ENCODE measurements at places on chromosomes 3 and 15.

- no peak for DNase-seq
These were observed 843.4 kb upstream of the DPPA4 start for GRCh38 chr3:110180733-110181132.

- DNase-seq = no peak
These were observed 22.8 kb upstream of the NOX5 start for GRCh38 chr15:68991723-68992122.

DNA sequence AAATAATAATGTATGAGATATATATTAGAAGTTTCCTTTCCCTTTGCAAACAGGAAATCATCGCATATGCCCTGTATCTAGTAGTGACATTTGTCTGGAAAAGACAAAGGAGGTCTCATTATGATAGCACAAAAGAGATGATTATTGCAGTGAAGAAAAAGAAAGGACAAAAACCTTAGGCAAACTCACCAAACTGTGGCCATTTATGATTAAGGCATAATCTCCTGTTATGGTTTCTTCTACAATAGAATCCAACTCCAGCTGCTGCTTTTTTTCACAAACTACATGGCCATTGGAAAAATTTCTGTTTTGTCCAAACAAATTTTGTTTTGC lies 218.2 kb downstream of the ATP8B4 start:
- no peak for DNase-seq

GRCh38 chr3:152938974-152939636 lies 104.2 kb downstream of the P2RY1 start:
- no peak for DNase-seq

- no peak for DNase-seq
These were observed 7.5 kb upstream of the CHMP2B start for GRCh38 chr3:87219611-87220010.

All from omental fat pad (tissue), 4 donors.